B cell (primary cell): ENCODE measurements at places on chromosomes 3 and 15.
A peak's percentile ranks its signal among the peaks of the same experiment; 100 is the strongest.

DNA sequence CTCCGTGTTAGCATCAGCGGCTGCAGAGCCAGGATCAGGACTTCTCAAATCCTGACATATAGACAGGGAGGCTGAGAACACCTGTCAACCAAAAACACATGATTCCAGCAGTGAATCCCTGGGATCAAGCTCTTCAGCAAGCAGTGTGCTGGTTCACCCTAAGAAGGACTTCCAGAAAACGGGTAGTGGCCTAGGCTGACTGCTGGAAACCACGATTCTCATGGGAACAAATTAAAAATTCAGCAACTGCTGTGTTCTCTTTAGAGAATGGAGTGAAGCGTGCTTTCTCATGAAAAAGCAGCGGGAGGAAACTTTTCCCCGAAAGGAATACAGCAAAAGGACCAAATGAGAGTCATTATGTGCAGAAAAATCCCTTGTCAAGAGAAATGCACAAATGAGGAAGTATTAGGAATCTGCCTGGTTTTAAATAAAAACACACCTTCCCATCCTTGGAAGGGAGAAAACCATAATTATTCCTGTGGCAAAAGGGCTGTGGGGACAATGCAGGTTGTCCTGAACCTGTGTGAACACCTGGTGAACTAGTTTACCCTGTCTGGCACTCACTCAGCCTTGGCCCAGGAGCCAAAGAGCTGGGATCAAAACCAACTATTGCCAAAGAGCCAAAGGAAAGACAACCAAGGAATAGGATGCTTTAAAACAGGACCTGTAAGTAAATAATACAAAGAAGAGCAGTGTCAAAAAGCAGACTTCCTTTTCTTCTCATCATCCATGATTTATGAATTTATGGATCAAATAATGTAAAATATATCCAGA, 13.4 kb downstream of the IL12A start:
- H3K27ac ChIP-seq: no peak overlapping the region
- no peaks in the 10 kb centered on the region for H3K4me1 ChIP-seq
- H3K4me3 ChIP-seq: no peak overlapping the region
- H3K36me3 ChIP-seq: no peaks in the 10 kb centered on the region

DNA sequence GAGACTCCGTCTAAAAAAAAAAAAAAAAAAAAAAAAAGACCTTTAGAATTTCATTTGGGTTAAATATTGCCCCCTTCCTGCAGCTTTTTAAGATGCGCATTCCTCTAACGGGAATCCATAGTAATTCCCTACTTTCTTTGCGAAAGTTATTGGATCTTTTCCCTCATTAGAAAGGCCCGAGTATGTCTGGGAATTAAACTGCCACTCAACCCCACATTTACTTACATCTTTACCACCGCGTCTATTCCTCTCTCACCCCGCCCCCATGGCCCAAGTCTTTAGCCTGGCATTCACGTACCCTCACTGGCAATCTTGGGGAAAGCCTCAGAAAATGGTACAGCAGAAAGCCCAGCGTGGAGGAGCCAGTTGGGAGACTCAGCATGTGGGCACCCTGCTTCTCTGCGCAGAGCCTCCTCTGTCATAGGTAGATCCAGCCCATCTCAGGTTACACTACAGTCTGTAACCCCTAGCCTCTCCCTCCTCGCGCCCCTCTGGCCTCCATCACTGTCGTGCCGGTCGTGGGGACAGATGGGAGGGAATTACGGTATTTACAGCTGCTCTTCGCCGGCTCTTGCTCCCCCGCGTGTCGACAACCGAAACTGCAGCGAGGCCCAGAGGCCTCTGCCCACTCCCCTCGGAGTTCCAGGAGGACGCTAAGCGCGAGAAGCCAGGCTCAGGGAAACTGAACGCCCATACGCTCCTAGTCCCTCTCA, 6.4 kb upstream of the ANKDD1A start:
- H3K4me1 ChIP-seq: peaks cover 21% of the 10 kb centered on the region
- H3K27me3 ChIP-seq: no peaks in the 10 kb centered on the region
- H3K4me3 ChIP-seq: peak overlapping the region; percentile 20
- no peak overlapping the region for H3K27ac ChIP-seq
- peak; percentile 85 for DNase-seq

DNA sequence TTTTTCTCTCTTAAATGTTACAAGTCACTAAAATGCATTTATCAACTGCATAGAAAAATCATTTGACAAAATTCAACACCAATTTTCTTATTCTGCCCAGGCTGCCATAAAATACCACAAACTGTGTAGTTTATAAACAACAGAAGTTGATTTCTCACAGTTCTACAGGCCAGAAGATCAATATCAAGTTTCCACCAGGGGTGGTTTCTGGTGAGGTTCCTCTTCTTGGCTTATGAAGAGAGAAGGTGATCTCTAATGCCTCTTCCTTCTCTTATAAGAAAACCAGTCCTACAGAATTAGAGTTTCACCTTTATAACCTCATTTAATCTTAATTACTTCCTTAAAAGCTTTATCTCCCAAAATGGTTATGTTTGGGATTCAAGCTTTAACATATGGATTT, 10.9 kb upstream of the CD200R1L start:
- H3K4me3 ChIP-seq: no peak overlapping the region
- no peaks in the 10 kb centered on the region for H3K36me3 ChIP-seq
- DNase-seq: peak; percentile 26
- no peak overlapping the region for H3K27ac ChIP-seq
- peaks cover 25% of the 10 kb centered on the region for H3K4me1 ChIP-seq
- H3K27me3 ChIP-seq: no peaks in the 10 kb centered on the region

DNA sequence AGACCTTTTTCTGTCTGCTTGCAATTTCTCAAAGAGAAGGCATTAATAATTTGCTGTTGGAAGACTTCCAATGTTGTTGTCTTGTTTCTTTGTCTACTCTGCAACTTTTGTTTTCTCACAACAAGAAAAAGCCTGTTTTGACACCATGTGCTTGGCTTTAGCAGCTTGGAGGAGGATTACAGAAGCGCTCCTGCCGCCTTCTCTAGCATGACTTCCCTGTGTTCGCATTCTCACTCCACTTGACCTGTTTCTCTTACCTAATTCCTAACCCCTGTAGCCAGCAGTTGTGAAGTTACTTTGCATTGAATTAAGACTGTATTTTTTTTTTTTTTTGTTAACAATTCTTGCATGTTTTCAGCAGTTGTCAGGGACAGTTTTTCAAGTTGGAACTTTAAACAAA, 235.3 kb upstream of the GOLIM4 start:
- DNase-seq: no peak
- H3K4me1 ChIP-seq: no peaks in the 10 kb centered on the region
- H3K4me3 ChIP-seq: no peak overlapping the region
- H3K27ac ChIP-seq: no peak overlapping the region
- no peaks in the 10 kb centered on the region for H3K27me3 ChIP-seq
- no peaks in the 10 kb centered on the region for H3K36me3 ChIP-seq

GRCh38 chr3:31880020-31880419, 101.0 kb downstream of the OSBPL10 start:
- H3K4me3 ChIP-seq: no peak overlapping the region
- peaks cover 2% of the 10 kb centered on the region for H3K36me3 ChIP-seq
- H3K27me3 ChIP-seq: no peaks in the 10 kb centered on the region
- H3K4me1 ChIP-seq: peaks cover 46% of the 10 kb centered on the region

DNA sequence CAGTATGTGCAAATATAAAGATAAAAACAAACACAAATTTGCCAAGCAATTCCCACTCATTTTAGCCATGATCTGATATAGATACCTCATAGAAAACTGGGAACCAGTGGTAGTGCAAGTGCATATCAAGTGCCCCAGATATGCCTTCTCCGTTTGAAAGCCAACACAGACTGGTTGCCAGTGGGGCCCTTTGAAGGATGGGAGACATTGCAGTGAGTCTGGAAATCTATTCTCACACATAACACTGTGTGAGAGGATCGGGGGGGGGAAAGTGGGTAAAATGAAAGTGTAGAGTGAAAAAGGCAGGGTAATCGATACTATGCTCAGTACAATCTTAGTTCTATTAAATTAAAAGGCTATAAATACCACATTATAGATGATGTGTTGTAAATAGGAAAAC, 83.0 kb downstream of the CBLB start:
- no peak for DNase-seq
- H3K4me1 ChIP-seq: no peaks in the 10 kb centered on the region
- H3K27me3 ChIP-seq: no peaks in the 10 kb centered on the region
- H3K27ac ChIP-seq: no peak overlapping the region
- H3K36me3 ChIP-seq: peaks cover 2% of the 10 kb centered on the region

DNA sequence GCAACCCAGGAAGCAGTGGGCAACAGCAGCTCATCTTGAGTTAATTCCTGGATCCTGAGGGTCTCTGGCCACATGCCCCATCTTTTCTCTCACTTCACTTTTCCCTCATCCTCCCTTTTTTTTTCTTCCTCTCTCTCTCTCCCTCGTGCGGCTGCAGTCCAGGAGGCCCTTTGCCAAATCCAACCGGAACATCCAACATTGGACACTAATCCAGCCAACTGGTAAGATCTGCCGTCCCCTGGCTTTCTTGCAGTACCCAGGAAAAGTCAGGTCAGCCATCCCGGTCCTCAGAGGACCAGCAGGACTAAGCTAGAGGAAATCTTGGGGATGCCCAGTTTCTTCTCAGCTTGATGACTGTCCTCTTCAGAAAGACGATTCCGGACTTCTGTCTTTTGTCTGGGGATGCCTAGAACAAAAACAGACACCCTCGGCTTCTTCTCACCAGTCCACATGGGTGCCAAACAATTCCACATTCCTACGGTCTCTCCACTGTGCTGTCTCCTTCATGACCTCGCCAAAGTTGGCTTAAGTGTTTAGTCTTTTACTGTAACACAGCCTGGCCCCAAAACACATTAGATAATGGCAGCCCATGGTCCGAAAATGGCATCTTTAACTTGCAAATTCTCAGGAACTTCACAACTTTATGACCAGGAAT, 115.6 kb downstream of the GSK3B start:
- H3K27me3 ChIP-seq: no peaks in the 10 kb centered on the region
- H3K36me3 ChIP-seq: peaks cover 1% of the 10 kb centered on the region
- H3K4me1 ChIP-seq: no peaks in the 10 kb centered on the region
- no peak for DNase-seq
- no peak overlapping the region for H3K27ac ChIP-seq

DNA sequence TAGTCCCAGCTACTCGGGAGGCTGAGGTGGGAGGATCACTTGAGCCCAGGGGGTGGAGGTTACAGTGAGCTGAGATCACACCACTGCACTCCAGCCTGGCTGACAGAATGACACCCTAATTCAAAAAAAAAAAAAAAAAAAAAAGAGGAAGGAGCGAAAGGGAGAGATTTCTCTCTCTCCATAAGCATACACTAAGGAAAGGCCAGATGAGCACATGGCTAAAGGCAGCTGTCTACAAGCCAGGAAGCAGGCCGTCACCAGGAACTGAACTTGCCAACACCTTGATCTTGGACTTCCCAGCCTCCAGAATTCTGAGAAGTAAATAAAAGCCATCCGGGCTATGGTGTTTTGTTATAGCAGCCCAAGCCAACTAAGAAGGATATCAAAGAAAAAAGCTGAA, 7.5 kb downstream of the SRGAP3 start:
- H3K36me3 ChIP-seq: no peaks in the 10 kb centered on the region
- H3K27ac ChIP-seq: no peak overlapping the region
- DNase-seq: no peak
